ENCODE measurements at places on chromosomes 2 and 18.

- DNase-seq, result no peak
Observed at GRCh38 chr2:196170606-196171247, 651 bp downstream of the STK17B start.

GRCh38 chr2:120108749-120109148 is 95.9 kb downstream of the EPB41L5 start:
- no peak for DNase-seq

DNA sequence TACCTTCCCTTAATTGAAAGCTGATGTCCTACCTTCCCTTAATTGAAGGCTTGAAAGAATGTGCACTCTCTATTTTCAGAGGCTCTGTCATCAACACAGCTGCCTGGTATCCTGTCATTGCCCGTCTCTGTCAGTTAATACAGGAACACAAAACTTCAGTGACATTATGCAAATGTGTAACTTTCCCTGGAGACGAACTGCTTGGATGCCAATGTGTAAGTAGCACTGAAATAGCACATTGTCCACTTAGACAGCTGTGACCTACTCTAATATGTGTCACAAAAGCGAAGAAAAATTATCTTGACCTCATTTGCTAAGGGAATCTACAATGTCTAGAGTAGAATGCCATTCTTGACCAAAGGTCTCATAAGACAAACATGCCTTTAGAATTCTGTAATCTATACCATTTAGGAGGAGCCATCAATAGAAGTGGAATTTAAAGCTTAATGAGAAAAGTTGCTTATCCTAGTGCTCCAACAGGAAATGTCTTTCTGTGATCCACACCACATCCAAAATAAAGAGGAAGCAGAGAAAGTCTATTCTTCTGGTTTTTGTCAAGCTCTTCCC is 138.1 kb downstream of the BARD1 start:
- no peak for DNase-seq

GRCh38 chr2:209145941-209146681 is 277.7 kb upstream of the MAP2 start:
- no peak for DNase-seq

Data from stimulated activated CD8-positive, alpha-beta memory T cell treated with anti-CD3 and anti-CD28 coated beads, Interleukin-4, amount 100 ng/mL, for 1 hour (primary cell).